ENCODE measurements at places on chromosomes 2 and 18.

- H3K4me1 ChIP-seq: no peaks in the 10 kb centered on the region
- no peak for DNase-seq
- no peaks in the 10 kb centered on the region for H3K27me3 ChIP-seq
- no peak overlapping the region for H3K4me3 ChIP-seq
- H3K27ac ChIP-seq: no peak overlapping the region
- H3K36me3 ChIP-seq: no peaks in the 10 kb centered on the region
Measured at GRCh38 chr18:9631814-9632496, 17.6 kb upstream of the PPP4R1 start.

DNA sequence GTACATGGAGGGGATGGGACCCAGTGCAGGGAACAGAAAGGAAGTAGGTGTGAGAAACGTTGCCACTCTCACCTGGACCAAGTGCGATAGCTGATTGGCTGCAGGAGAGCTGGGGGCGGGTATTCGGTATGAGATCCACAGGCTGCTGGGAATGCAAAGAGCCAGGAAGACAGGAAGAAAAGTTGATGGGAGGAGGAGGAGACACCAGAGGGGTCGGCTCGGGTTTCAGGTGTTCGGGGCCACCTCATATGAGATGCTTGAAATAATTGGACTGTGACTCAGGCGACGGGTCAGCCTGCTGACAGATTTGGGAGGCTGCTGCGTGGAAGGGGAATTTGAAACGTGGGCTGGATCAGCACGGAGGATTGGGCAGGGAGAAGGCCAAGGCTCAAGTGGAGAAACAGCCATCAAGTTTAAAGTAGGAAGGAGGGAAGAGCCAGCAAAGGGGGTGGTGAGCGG is 65.1 kb downstream of the MRPS9 start:
- H3K4me3 ChIP-seq: no peak overlapping the region
- no peaks in the 10 kb centered on the region for H3K27me3 ChIP-seq
- no peak for DNase-seq
- H3K4me1 ChIP-seq: peaks cover 22% of the 10 kb centered on the region

DNA sequence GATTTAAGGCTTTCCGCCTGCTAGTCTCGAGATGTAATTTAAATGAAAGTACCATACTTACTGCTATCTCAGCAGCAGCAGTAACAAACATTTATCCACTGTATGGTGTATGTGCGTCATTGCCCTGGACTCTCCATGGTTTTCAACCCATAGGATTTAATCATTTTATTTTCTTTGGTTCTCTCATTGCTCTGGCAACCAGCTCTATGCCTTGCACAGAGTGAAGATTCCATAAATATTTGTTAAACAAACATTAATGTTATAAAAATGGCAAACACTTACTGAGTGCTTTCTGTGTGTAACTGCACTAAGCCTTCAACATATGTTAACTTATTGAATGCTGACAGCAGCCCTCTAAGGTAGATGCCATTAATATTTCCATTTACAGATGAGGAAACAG is 1.3 kb upstream of the LMAN1 start:
- H3K27ac ChIP-seq: no peak overlapping the region
- H3K36me3 ChIP-seq: peaks cover 1% of the 10 kb centered on the region
- no peak for DNase-seq
- H3K27me3 ChIP-seq: peaks cover 34% of the 10 kb centered on the region
- no peak overlapping the region for H3K4me3 ChIP-seq

GRCh38 chr2:23283-23682 is 23.0 kb downstream of the FAM110C start:
- no peak overlapping the region for H3K4me3 ChIP-seq
- H3K27me3 ChIP-seq: no peaks in the 10 kb centered on the region
- H3K4me1 ChIP-seq: no peaks in the 10 kb centered on the region
- no peak for DNase-seq
- no peak overlapping the region for H3K27ac ChIP-seq

- H3K36me3 ChIP-seq: no peaks in the 10 kb centered on the region
- H3K27me3 ChIP-seq: peaks cover 23% of the 10 kb centered on the region
- H3K4me3 ChIP-seq: no peak overlapping the region
- H3K27ac ChIP-seq: no peak overlapping the region
- no peak for DNase-seq
Measured at GRCh38 chr2:11676640-11677039, 6.6 kb upstream of the NTSR2 start.

- H3K27me3 ChIP-seq: no peaks in the 10 kb centered on the region
- no peak overlapping the region for H3K27ac ChIP-seq
- H3K4me1 ChIP-seq: no peaks in the 10 kb centered on the region
- no peak overlapping the region for H3K4me3 ChIP-seq
- no peaks in the 10 kb centered on the region for H3K36me3 ChIP-seq
Measured at GRCh38 chr2:134389381-134389780, 135.5 kb downstream of the MGAT5 start.

DNA sequence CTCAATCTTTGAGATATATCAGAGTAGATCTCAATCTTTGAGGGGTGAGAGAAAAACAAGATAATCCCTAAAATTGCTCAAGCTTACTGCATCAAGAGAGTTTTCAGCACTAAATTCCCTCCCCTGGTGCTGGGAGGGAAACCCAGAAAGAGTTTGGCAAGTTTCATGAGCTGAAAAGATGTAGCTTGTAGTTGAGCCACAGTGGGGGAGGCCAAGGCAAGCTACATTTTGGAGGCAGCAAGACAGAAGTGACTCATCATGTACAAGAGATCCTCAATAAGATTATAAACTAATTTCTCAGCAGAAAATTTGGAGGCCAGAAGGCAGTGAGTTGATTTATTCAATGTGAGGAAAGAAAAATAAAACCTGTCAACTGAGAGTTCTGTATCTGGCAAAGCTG is 308.2 kb downstream of the PIEZO2 start:
- H3K27ac ChIP-seq: no peak overlapping the region
- DNase-seq: no peak
- no peaks in the 10 kb centered on the region for H3K4me1 ChIP-seq
- no peaks in the 10 kb centered on the region for H3K36me3 ChIP-seq
- H3K27me3 ChIP-seq: no peaks in the 10 kb centered on the region

GRCh38 chr2:170714381-170715061 is 616 bp upstream of the SP5 start:
- peak overlapping the region; percentile 84 for H3K4me3 ChIP-seq
- no peaks in the 10 kb centered on the region for H3K36me3 ChIP-seq
- no peak overlapping the region for H3K27ac ChIP-seq
- peaks cover 80% of the 10 kb centered on the region for H3K27me3 ChIP-seq
- DNase-seq: no peak
- peaks cover 43% of the 10 kb centered on the region for H3K4me1 ChIP-seq

DNA sequence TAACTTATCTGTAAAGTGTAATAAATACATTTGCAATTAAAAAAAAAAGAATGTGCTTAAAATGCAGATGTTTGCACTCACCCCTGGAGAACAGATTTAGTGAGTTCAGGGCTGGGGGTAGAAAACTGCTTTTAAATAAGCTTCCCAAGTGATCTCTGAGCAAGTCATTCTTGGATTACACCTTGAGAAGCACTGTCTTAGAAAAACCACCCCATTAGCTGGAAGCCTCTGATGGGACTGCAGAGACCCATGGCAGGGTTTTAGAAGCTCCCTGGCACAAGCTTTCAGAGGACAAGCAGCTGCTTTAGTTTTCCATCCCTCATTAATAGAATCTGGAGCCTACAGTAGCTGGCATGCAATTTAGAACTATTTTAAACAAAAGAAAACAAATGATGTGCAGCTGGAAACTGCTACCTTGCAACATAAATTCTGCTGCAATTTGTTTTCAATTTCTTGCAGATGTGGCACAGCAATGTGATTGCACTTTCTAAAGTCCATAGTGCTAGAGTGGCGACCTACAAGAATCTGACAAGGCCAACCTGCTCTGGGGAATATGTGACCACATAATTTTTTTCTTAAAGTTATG is 141.5 kb downstream of the CDC42EP3 start:
- H3K4me3 ChIP-seq: no peak overlapping the region
- no peak overlapping the region for H3K27ac ChIP-seq
- no peaks in the 10 kb centered on the region for H3K36me3 ChIP-seq
- peaks cover 20% of the 10 kb centered on the region for H3K4me1 ChIP-seq
- H3K27me3 ChIP-seq: no peaks in the 10 kb centered on the region

DNA sequence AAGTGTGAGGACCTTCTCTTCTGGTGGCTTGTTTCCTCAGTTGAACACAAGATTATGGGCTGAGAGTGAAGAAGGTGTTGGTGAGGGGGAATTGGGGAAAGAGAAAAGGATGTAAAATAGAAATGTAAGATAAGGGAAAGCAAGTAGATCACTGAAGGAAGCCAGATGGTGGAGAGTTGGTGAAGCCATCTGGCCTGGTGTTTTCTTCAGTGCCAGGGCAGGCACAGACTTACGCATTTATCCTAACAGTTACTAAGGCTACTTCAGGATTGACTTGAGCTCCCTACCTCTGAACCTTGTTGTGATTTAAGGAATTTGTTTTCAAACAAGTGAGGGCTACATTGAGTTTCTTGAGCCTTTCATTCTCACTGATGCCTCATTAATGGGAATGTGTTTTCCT is 113.8 kb downstream of the GALNT1 start:
- H3K27me3 ChIP-seq: no peaks in the 10 kb centered on the region
- peaks cover 78% of the 10 kb centered on the region for H3K36me3 ChIP-seq

DNA sequence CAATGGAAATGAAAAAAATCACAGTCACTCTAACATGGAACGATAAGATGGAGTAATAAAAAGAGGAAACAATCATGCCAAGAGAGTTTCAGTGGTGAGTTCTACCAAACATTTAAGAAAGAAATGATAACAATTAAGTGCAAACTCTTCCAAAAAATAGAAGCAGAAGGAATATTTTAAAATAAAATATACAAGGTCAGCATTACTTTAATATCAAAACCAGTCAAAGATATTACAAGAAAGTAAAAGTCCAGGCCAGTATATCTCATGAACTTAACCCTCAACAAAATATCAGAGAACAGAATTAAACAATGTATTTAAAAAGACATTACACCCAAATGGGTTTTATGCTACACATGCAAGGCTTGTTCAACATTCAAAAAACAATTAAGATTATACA is 829.4 kb downstream of the TRIB2 start:
- no peaks in the 10 kb centered on the region for H3K36me3 ChIP-seq
- no peak for DNase-seq
- H3K4me3 ChIP-seq: no peak overlapping the region
- H3K27me3 ChIP-seq: no peaks in the 10 kb centered on the region
- H3K27ac ChIP-seq: no peak overlapping the region

DNA sequence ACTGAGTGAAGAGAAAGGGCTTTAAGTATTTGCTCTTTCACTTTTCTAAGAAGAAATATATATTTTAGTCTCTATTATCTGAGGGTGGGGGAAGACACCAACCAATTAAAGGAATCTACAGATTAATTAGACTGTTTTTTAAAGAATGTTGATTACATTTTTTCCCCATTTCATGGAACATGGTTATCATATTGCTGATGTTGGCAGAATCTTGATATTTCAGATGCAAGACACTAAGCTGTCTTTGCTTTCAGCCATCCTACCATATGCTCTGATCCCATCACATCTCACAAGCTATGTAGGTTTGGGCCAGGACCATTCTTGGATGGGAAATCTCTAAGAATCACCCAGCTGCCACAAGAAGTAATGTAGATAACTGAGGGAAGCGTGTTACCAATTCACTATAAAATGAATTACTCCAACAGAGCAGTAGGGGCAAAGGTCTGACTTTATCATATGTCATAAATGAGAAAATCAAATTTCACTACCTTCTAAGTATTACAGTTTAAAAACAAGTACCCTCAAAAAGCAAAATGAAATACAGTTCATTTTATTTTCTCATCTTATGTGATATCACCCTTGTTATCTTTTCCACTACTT is 6.7 kb upstream of the TBR1 start:
- H3K27ac ChIP-seq: no peak overlapping the region
- peaks cover 11% of the 10 kb centered on the region for H3K36me3 ChIP-seq
- H3K27me3 ChIP-seq: peaks cover 18% of the 10 kb centered on the region
- no peak overlapping the region for H3K4me3 ChIP-seq
- DNase-seq: no peak
- peaks cover 7% of the 10 kb centered on the region for H3K4me1 ChIP-seq

GRCh38 chr2:113309655-113310387 is 31.1 kb upstream of the PAX8 start:
- H3K4me3 ChIP-seq: no peak overlapping the region
- H3K36me3 ChIP-seq: no peaks in the 10 kb centered on the region
- DNase-seq: no peak
- no peaks in the 10 kb centered on the region for H3K27me3 ChIP-seq
- no peak overlapping the region for H3K27ac ChIP-seq

GRCh38 chr2:130389358-130389757 is 33.5 kb downstream of the PTPN18 start:
- no peak overlapping the region for H3K27ac ChIP-seq
- DNase-seq: no peak
- no peaks in the 10 kb centered on the region for H3K36me3 ChIP-seq
- no peaks in the 10 kb centered on the region for H3K27me3 ChIP-seq

GRCh38 chr2:109637749-109638570 is 23.8 kb downstream of the SOWAHC start:
- H3K27me3 ChIP-seq: no peaks in the 10 kb centered on the region
- H3K36me3 ChIP-seq: no peaks in the 10 kb centered on the region
- peak overlapping the region; percentile 72 for H3K27ac ChIP-seq
- DNase-seq: peak; percentile 84

DNA sequence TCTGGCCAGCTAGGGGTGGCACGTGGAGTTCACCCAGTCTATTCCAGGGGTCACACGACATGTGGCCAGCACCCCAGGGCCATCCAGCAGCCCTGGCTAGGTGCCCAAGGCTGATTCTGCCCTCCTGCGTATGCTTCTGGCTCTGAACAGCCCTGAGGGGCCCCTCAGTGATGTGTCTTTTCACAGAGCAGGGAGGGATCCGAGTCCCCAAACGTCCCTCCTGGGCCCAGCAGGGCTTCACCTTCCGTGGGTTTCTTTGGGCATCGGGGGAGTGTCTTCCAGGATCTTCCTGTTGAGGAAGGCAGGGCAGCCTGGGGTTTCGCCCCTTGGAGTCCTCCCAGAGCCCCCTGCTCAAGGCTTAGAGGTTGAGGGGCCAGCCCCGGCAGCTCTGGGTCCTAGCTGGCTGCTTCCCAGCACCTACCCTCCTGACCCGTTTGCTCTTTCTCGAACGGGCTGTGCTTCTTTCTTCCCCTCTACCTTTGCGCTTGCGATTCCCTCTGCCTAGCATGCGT is 165.9 kb downstream of the DYSF start:
- H3K27ac ChIP-seq: no peak overlapping the region
- no peaks in the 10 kb centered on the region for H3K27me3 ChIP-seq
- no peaks in the 10 kb centered on the region for H3K4me1 ChIP-seq
- DNase-seq: no peak

DNA sequence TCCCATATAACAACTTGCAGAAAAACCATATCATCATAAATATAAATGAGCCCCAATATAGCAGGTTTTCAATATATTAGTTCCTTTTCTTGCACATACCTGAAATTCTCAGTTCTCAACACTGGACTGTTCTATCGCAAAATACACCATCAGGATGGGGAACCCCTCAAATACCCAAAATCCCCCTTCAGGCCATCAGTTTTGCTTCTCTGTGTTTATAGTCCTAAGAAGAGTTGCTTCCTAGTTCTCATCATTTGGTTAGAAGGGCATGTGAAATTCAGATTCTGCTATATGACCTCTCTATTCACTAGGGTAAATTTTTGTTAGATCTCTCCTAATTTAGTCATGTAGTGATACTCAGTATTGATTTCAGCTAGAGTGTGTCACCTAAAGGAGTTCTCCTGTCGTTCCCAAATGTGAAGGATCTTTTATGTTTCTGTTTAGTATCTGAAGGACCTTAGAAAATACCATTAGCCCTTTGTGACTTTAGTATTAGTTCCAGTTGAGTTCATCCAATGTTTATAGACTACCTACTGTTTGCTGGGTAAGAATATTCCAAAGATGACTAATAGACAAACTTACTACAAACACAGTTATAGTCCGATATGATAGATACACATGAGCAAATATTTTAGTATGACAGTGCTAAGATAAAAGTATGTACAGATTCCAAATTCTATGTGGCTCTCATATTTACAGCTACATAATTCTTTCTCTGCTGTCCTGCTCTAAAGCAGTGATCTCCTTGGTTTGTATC is 115.8 kb downstream of the TTC27 start:
- no peak for DNase-seq
- H3K27me3 ChIP-seq: no peaks in the 10 kb centered on the region
- H3K4me3 ChIP-seq: no peak overlapping the region
- no peaks in the 10 kb centered on the region for H3K4me1 ChIP-seq
- no peak overlapping the region for H3K27ac ChIP-seq
